Stimulated activated CD8-positive, alpha-beta memory T cell treated with anti-CD3 and anti-CD28 coated beads, Interleukin-7, amount 100 ng/mL, for 1 hour (primary cell): ENCODE measurements at places on chromosomes 2 and 18.

GRCh38 chr18:13120983-13121441 lies 97.5 kb upstream of the LDLRAD4 start:
- no peak for DNase-seq

DNA sequence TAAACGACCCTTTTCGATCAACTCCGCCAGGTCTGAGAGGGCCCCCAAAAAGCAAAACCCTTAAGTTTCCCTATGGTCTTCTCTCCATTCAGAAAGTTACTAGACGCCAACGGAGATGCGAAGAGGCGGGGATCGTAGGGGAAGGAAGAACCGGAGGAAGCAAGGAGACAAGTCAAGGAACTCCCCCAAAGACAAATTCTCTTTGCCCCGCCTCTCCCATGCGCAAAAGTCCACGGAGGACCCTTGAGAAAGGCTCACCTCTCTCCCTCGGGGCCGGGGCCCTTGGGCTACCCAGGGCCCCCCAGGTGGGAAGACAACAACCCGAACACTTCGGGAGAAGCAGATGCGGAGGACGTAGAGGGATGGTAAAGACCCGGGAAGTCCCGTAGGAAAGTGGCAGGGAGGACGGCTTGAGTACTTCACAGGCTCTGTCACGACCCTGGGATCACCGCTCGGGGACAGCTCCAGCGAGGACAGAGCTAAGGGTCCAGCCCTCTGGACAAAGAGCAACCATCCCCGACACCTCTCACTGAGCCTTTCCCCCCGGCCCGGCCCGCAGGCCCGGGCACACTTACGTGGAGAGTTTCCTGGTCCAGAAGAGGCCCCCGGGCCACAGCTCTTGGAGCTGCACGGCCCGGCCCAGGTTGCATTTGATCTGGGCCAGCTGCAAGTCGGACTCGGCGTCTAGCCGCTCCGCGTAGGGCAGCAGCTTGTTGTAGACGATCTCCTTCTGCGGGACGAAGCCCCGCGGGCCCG lies 647 bp downstream of the PSME4 start:
- no peak for DNase-seq

DNA sequence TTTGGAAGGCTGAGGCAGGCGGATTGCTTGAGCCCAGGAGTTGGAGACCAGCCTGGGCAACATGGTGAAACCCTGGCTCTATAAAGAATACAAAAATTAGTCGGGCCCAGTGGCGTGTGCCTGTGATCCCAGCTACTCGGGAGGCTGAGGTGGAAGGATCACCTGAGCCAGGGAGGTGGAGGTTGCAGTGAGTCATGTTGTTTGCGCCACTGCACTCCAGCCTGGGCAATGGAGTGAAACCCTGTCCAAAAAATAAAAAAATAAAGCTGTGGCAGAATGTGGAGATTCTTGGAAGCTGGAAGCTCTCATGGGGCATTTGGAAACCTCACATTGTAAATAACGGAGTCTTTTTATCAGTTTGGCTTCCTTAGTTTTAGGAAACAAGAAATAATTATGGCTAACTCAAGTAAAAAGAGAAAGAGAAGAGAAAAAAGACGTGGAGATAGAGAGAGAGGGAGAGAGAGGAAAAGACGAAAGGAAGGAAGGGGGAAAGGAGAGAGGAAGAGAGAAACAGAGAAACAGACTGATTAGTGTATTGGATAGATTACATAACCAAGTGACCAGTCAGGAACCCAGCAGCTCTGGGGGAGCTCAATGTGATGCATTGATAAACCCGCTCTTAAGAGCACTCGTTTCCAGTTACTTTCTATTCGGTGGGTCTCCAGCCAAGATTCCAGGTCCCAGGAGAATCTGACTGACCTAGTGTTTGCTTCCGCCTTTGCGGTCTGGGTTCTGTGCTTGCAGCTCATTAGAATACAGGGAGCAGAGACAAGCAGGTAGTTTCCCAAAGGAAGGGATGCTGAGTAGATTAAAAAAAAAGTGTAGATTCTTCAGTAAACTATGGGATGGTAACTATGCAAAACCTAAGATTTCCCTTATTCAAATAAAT lies 1.1 kb upstream of the SPAST start:
- DNase-seq = no peak

GRCh38 chr2:179467111-179467510 lies 202.5 kb upstream of the SESTD1 start:
- DNase-seq = no peak

DNA sequence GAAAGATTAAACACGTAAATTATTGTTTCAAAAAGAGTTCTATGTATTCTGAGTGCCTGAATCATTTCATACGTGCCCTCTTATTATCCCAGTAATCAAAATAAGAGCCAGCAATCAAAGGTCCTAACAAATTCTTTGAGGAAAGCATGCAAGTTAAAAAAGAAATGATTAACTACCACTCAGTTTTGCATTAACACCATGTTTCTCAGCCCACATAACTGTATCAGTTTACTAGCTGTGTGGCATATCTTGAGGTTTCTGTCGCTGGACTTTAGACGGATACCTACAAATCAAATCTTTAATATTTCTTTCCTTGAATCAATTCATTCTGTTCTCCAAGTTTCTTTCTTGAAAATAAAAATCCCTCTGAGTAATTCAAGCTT lies 668.9 kb upstream of the CHAC2 start:
- DNase-seq = no peak

DNA sequence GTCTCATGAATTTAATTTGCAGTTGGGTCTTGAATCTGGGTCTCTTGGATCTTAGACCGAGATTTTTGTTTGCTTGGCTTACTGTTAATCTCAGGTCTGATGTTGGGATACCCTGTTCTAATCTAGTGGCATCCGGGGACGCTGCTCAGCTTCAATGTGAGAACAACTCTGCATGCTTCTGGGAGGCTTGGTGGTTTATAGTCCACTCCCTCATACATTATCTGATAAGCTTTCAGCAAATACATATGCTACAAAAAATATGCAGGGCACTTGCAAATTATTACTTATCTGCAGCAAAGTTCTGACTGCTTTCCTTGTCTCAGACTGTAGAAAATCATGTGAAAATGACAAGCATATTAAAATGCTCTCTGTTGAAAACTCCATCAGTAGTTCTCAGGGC lies 39.4 kb downstream of the RNF144A start:
- DNase-seq = no peak

DNA sequence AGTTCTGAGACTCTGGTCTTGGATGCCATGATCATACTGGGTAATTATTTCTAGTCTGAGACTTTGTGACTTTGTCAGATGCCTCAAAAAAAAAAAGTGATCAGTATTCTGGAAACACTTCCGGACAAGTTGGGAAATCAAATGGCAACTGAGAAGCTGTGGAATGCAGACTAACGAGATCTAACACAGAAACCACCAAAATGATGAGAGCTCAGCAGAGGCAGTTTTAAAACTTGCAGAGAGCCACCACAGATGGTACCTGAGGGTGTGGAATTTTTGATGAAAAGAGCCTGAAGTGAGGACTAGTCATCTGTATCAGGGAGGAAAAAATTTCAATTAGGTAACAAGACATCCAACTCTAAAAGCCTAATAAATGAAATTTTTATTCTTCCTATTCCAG lies 5.5 kb upstream of the GPR75 start:
- DNase-seq = no peak

- DNase-seq = no peak
These were observed 24.1 kb downstream of the CABLES1 start for GRCh38 chr18:23159344-23159743.

GRCh38 chr2:157216286-157216965 lies 41.1 kb upstream of the GALNT5 start:
- no peak for DNase-seq

DNA sequence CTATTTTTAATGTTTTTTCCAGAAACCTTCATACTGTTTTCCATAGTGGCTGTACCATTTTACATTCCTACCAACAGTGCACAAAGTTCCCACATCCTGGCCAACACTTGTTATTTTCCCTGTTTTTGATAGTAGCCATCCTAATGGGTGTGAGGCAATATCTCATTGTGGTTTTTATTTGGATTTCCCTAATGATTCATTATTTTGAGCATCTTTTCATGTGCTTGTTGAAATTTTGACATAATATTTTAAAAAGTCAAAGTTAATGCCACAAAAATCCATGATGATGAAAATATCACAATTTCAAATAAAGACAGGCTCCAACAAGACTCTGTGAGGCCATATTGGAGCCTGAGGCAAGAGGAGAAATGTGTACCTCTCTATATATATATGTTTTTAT lies 50.2 kb downstream of the VWA3B start:
- DNase-seq = no peak

- no peak for DNase-seq
These were observed 95.9 kb upstream of the HDAC4 start for GRCh38 chr2:239496700-239497099.

GRCh38 chr2:44572196-44572900 lies 210.6 kb downstream of the CAMKMT start:
- DNase-seq = no peak

DNA sequence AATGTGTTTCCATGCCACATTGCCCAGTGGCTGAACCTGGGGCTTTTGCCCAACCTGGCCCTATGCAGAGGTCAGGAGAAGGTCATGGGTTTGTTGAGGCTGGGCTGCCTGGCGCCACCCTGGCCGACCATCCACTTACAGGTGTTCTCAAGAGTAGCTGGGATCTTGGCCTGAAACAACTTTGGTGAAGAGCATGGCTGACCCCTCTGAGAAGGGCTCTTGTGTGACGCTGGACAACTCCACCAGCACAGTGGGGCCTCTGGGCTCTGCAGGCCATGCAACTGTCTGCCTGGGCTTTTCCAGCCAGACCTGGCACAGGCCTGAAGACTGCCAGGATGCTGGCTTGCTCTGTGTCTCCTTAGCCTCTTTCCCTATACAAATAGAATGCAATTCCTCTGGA lies 76.4 kb upstream of the ZNG1B start:
- no peak for DNase-seq

DNA sequence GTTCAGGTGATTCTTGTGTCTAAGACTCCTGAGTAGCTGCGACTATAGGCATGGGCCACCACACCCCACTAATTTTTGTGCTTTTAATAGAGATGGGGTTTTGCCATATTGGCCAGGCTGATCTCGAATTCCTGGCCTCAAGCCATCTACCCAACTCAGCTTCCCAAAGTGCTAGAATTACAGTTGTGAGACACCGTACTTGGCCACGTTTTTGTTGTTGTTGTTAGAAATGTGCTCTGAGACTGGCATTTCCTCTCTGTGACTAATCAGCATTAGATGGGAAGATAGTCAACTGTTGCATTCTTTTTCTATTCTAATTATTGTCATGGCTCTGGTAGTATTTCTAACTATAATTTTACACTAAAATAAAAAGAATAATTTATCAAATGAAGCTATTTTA lies 191.7 kb downstream of the CAMKMT start:
- no peak for DNase-seq

- DNase-seq = no peak
These were observed 1.4 kb downstream of the KRCC1 start for GRCh38 chr2:88053934-88054781.

- no peak for DNase-seq
These were observed 3.1 kb downstream of the NRXN1 start for GRCh38 chr2:51028829-51029228.

DNA sequence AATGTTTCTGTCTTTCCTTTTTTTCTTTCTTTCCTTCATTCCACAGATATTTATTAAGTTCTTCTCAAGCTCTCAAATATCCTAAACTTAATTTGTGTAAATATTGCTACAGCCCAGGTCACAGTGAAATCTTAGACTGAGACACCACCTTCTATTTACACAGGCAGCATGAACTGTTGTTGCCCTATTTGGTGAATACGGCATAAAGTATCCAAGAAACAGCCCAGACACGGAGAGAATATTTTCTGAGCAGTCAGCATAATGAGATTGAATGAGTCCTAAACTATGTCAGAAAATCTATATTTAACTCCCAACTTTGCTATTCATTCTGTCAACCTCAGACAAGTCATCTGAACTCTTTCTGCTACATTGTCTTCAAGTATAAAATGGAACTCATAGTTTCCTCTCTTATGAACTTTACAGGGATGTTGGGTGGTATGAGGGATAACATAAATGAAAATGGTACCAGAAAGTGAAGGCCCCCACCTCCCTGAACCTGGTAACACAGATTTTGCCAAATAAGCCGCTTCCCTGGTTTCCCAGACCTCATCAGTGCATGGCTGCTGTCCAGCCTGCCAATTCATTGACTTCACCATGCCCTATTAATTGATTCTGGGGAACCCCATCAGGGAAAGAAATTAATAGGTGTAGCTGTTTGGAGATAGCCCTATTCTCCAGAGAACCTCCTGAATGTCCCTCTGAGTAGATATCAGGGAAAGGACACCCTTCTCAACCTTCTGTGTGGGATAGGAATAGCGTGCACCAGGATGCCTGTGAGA lies 235.9 kb downstream of the SETBP1 start:
- DNase-seq = no peak

- no peak for DNase-seq
These were observed 27.2 kb downstream of the UBXN4 start for GRCh38 chr2:135768863-135769262.

GRCh38 chr2:70902579-70902978 lies 33.1 kb upstream of the ATP6V1B1 start:
- DNase-seq = no peak

GRCh38 chr2:705971-706511 lies 28.8 kb upstream of the TMEM18 start:
- DNase-seq = no peak

DNA sequence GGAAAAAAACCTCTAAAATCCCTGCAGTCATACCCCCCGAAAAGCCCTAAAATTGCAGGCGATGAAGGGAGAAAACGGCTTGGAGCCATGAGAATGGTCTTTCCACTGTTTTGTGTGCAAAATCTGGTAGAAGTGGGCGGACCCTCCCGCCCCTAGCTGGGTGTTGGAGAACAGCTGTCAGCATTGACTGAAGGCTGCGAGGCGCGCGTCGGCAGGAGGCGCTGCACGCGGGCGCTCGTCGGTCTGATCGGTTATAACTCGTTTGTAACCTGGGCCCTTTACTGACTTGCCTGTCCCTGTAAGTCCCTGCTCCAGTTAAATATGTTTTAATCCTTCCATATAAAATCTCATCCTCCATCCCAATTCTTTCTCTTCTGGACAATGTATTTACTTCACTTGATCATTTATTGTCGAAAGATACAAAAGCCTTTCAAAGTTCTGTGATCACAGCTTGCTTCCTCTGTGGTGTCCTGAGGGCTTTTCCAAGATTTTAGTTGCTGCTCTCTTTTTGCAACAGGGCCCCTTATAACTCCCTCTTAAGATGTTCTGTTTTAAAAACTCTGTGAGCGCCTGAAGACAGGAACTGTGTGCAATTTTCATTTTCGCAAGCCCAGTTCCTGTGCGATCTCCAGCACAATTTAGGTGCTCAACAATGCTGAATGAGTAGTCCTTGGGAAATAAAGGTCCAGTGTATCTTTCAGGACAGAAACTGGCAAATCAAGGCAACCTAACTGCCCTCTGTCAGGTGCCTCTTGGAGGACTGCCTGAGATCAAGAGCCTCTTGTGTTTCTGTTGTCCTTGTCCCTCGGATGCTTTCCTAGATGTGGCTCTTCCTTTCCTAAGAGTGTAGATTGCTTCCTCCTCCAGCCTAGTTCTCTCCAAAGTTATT lies 918 bp upstream of the HNRNPLL start:
- DNase-seq = peak; percentile 46

GRCh38 chr2:101003278-101003775 lies 1.2 kb downstream of the RPL31 start:
- DNase-seq = no peak

DNA sequence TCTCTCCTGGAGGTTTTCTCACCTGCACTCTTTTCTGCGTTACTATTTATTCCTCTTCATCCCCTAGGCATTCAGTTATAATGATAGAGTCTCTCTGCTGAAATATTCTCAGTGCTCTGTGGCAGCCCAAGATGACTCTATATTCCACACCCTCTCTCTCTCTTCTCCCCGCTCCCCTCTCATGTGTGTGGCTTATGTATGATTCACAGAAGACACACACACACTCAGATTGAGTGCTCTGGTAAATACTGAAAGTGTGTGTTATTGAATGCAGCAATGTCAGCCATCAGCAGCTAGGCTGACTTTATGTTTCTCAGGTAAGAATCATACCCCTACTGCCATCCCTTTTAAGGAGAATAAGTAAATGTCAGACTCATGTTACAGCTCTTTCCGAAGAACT lies 201.2 kb downstream of the SLC4A10 start:
- DNase-seq = no peak
